ENCODE measurements at places on chromosomes 1 and 21.
A peak's percentile ranks its signal among the peaks of the same experiment; 100 is the strongest.

DNA sequence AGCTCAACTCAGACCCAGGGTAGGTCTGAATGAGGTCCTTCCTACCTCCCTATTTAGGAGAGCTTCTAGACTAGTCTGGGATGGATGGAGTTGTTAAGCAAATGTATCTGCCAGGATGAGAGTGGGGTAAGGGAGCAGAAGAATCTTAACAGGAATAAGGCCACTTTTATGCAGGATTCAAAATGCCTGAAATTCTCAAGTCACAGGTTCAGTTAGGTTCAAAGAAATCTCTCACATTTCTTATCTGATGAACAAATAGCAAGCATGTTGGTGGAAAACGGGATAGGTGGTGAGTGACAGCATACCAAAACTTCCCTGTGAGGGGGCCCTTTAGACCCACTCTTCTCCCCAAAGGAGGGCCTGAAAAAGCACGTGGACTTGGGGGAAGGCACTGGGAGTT lies 3.0 kb downstream of the SLAMF9 start:
- DNase-seq: no peak

DNA sequence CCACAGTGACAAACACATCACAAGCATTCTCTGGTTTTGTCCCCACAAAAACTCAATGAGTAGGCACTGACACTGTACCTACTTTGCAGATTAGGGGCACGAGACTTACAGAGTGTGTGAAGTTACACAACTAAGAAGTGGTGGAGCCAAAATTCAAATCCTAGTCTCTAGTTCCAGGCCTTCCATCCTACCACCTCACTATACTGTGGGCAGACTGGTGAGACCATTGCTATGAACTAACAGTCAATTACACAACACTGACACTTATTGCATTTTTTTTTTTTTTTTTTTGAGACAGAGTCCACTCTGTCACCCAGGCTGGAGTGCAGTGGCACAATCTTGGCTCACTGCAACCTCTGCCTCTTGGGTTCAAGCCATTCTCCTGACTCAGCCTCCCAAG lies 71.4 kb downstream of the KCNN3 start:
- DNase-seq: no peak

DNA sequence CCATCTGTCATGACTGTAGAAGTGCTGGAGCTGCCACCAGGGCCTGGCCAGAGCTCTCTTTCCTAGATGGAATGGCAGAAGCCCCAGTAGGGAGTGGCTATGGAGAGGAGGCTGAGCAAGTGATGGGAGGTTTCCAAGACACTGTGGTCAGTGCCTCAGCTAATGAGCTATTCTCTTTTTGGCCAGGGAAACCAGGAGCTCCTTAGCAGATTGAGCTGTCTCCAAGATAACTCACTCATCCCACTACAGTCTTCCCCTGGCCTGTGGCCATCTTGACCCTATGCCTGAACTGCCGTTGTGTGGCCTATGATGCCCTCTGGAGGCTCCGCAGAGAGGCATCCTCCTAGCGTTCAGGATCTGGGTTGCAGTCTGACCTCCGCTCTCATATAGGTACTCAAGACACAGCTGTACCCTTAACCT lies 60.5 kb downstream of the ERI3 start:
- DNase-seq: peak; percentile 75

GRCh38 chr1:2098839-2099785 lies 48.9 kb downstream of the PRKCZ start:
- DNase-seq: no peak

DNA sequence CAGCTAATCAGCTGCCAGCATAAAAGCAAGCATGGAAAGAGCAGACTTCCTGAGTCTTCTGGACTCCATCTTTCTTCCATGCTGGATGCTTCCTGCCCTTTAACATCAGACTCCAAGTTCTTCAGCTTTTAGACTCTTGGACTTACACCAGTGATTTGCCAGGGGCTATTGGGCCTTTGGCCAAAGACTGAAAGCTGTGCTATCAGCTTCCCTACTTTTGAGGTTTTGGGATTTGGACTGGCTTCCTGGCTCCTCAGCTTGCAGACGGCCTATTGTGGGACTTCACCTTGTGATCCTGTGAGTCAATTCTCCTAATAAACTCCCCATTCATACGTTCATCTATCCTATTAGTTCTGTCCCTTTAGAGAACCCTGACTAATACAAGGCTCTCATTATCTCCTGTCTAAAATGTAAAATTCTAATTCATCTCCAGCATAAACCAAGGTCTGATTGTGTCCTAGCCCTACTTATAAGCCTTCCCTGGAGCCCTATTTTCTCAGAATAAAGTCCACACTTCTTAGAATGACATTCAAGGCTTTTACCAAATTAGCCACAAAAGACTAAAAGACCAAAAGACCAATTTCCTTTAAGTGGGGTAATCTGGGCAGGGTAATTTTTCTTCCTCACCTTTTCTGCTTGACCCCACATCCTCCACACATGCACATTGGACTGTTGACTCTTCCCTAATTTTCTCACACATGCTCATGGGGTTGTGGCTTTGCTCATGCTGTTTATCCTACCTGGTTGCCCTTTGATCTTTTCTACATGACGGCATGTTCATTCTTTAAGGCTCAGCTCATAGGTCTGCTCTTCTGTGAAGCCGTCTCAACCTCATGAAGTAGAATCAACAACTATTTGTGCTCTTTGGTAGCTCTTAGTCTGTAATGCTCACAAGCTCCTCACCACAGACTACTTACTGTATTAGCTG lies 18.1 kb upstream of the ENAH start:
- DNase-seq: no peak

DNA sequence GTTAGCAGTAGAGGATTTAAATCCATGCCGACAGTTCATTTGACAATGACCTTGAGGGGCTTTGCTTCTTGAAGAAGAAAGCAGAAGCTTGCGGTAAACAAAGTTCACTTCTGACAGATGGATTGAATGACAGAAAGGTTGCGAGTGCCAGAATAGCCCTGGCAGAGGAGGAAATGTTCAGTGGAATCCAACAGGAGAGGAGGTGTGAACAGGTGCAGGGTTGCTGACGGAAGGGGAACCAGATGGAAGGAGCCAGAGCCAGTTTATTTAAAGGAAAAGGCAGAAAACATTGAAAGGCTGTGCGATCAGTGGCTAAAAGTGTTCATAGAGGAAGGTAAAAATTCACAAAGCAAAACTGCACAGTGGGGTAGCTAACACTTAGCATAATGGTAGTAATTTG lies 141.0 kb downstream of the SDCCAG8 start:
- DNase-seq: no peak

DNA sequence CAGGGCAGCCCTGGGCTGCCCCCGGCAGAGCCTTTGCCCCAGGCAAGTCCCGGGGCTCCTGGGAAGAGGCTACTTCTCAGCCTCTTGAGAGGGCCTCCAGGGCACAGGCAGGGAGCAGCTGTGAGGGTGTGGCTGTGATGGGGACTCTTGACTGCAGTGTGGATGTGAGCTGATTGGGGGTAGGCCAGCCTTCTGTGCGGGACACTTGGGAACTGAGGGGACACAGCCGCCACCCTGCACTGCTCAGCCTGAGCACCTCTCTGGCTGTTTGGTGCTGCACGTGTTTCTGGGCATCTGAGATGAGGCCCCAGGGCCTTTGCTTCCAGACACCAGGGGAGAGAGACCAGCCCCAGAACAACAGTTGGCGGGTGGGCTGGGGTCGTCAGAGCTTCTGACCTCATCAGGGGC lies 62.1 kb downstream of the SKI start:
- no peak for DNase-seq

DNA sequence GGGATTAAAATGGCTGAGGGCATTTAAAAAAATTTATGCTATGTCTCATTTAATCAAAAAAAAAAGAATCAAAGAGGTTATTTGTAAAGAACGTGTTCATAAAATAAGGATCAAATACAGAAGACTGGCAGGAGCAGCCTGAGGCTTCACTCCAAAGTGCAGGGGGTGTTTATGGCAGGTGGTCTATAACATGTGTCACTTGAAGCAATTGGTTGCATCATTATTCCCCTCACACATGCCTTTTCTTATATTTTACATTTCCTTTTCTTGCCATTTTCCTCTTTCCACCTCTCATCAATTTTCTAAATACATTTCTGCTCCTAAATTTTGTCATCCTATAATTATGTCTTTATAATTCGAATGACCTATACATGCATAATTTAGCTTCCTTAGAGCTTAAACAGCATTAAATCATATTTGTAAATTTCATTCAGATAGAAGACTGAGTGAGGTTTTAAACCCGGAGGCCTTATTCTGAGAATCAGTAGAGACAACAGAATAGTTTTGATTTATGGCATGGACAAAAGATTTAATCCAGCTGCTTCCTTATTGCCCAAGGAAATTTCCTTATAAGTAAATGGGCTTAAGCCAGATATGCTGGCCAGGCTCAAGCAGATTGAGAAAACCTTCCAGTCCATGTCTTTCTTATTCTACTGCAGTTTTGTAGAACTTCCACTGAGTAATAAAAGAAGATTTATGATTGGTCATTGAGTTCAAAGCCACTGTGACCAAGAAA lies 322.8 kb downstream of the TGFB2 start:
- DNase-seq: no peak

DNA sequence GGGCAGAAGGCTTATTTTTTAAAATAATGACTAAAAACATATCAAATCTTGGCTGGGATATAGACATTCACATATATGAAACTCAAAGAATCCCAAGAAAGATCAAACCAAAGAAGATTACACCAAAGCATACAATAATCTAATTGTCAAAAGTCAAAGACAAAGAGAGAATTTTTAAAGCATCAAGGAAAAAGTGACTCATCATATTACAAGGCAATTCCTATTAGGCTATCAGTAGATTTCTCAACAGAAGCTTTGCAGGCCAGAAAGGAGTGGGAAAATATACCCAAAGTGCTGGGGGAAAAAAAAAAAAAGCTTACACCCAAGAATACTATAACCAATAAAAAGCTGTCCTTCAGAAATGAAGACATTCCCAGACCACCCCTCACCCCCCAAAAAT lies 375.6 kb downstream of the BRINP2 start:
- DNase-seq: no peak

GRCh38 chr1:219083631-219084030 lies 90.0 kb upstream of the LYPLAL1 start:
- no peak for DNase-seq

DNA sequence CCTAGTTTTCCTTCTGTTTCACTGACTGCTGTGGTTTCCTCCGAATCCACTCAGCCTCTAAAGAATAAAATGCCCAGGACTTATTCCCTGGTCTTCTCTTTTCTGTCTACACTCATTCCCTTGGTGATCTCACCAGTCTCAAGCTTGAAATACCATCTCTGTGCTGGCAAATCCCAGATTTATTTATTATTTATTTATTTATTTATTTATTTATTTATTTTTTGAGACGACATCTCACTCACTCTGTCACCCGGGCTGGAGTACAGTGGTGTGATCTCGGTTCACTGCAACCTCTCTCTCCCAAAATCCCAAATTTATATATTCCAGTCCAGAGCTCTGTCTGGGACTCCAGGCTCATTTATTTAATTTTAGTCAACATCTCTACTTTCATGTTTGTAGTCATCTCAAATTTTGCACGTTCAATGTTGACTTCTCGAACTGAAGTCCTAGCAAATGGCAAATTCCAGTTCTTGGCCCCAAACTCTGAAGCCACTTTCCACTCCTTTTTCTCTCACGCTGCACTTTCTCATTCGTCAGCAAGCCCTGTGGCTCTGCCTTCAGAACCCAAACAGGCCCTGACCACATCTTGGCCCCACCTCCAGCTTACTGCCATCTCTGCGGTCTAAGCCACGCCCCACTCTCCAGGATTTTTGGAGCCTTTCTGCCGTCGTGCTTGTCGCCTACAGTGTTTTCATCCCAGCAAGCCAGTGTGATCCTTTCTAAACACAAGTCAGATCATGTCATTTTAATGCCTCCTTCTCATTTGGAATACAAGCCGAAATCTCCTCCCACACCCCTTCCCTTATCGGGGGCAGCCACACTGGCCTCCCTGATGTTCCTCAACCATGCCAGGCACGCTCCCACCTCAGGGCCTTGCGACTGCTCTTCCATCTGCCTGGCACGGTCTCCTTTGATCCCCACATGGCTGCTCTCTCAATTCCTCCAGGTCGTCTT lies 14.2 kb upstream of the TENT5B start:
- DNase-seq: peak; percentile 49

DNA sequence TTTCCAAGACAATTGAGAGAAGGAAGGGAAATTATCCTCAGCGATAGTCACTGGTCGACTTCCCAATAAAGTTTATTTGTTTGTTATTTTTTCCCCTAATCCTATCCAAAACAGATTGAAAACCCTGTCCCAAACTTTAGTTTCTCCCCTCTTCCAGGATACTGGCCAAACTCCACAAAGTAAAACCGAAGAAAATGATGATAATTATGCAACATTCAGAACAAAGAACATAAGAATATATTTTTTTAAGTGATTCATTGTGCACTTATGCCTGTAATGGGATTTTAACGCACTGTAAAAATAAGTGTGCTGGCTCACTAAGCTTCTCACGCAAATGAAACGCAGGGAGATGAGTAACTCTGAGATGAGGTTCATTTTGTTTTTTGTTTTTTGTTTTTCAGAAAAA lies 6.0 kb downstream of the GLIS1 start:
- DNase-seq: peak; percentile 52

DNA sequence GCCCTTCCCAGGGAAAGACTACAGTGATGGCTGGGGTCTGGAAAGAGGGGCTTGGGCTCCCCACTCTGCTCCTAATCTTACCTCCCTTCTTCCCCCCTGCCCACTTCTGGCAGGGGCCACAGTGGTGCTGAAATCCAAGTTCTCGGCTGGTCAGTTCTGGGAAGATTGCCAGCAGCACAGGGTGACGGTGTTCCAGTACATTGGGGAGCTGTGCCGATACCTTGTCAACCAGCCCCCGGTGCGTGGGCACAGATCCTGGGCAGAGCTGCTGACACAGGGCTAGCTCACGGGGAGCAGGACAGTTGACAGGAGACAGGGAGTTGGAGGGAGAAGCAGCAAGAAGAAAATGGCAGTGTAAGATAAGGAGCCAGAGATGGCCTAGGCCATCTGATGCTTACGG lies 2.4 kb downstream of the SLC27A3 start:
- DNase-seq: no peak

DNA sequence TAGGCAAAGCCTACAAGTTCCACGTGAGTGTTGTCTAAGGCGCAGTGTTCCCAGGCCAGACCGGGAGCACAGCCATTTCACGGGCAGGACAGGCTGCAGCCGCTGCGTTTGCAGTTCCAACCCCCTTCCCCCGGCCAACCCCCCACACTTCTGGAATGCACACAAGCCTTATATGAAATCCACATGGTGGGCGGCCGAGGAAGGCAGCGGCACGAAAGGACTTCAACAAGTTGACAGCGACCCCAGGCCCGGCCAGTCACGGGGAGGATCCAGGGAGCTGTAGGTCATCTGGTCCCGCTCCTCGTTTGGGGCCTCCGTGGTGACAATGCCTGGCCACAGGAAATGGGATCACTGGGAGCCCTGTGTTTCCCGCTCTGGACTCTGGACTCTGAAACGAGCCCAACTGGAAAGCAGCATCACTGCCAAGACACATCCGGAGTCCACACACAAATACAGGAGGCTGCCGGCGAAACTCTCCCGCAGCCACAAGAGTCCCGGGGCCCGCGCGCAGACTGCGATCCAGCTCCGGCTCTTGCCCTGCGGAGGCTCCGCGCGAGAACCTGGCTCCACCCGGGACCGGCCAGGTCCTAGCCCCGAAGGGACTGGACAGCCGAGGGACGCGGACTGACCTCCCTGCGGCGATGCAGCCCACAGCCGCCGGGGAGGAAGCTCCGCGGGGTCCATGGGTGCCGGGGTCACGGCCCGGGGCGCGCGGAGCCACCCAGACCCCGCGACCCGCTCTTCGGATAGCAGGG lies 794 bp downstream of the NID1 start:
- DNase-seq: peak; percentile 31

- no peak for DNase-seq
These were observed 16.8 kb upstream of the PLEKHG5 start for GRCh38 chr1:6508154-6508815.

All from AG09319 (cell line).